ENCODE measurements at places on chromosomes 6 and 20. TPM values are rescaled to one million over a fixed set of nuclear protein-coding genes. Genes with fewer than 3 reads are reported as not detected.

SCUBE3 gene
- 0.25 TPM for total RNA-seq

SLC22A16 gene
- total RNA-seq: not detected

BTBD3 gene
- total RNA-seq: 24.3 TPM

RAET1L gene
- total RNA-seq: not detected

SIRPB2 gene
- total RNA-seq: not detected

SOD2 gene
- total RNA-seq: 56.5 TPM

MAP7 gene
- total RNA-seq: 2.2 TPM

CLVS2 gene
- 18.6 TPM for total RNA-seq

FOXS1 gene
- total RNA-seq: not detected

GHRH gene
- total RNA-seq: not detected

KCNQ5 gene
- 1.5 TPM for total RNA-seq

OR2B6 gene
- not detected for total RNA-seq

CAPN11 gene
- not detected for total RNA-seq

THBS2 gene
- total RNA-seq: 3.1 TPM

GMDS gene
- total RNA-seq: 8.9 TPM

HTR1E gene
- 0.34 TPM for total RNA-seq

FAXC gene
- 68.9 TPM for total RNA-seq

ENPP3 gene
- total RNA-seq: not detected

PGC gene
- not detected for total RNA-seq

EPPIN gene
- total RNA-seq: not detected

FERMT1 gene
- 0.29 TPM for total RNA-seq

SPDEF gene
- total RNA-seq: not detected

OXT gene
- not detected for total RNA-seq

SNAP91 gene
- 52.4 TPM for total RNA-seq

C20orf141 gene
- not detected for total RNA-seq

ATP5F1E gene
- total RNA-seq: 53.5 TPM

CST5 gene
- total RNA-seq: not detected

SLA2 gene
- total RNA-seq: not detected

CRISP3 gene
- total RNA-seq: not detected

TRIM31 gene
- total RNA-seq: not detected

CCN6 gene
- not detected for total RNA-seq

SLC24A3 gene
- total RNA-seq: 9.7 TPM

PREX1 gene
- 235 TPM for total RNA-seq

SLC13A3 gene
- total RNA-seq: 5.8 TPM

LGSN gene
- total RNA-seq: not detected

UNC5CL gene
- 1.0 TPM for total RNA-seq

TGM6 gene
- total RNA-seq: not detected

SLC26A8 gene
- 0.29 TPM for total RNA-seq

UST gene
- total RNA-seq: 11.2 TPM

FHL5 gene
- total RNA-seq: not detected

PHACTR1 gene
- total RNA-seq: 50.7 TPM

GABRR1 gene
- not detected for total RNA-seq

GJA10 gene
- not detected for total RNA-seq

MOXD1 gene
- not detected for total RNA-seq

MCHR2 gene
- total RNA-seq: not detected

PPP1R14C gene
- 4.1 TPM for total RNA-seq

OR14J1 gene
- not detected for total RNA-seq

RRAGD gene
- total RNA-seq: 14.7 TPM

PDYN gene
- not detected for total RNA-seq

NKAPL gene
- total RNA-seq: 0.69 TPM

SLC44A4 gene
- not detected for total RNA-seq

KIAA1755 gene
- 1.6 TPM for total RNA-seq
